ENCODE measurements at places on chromosomes 6 and 20. TPM values are rescaled to one million over a fixed set of nuclear protein-coding genes. Genes with fewer than 3 reads are reported as not detected.

- no peak for DNase-seq
Observed at GRCh38 chr20:41228858-41229257, 88.7 kb downstream of the ZHX3 start.

DNA sequence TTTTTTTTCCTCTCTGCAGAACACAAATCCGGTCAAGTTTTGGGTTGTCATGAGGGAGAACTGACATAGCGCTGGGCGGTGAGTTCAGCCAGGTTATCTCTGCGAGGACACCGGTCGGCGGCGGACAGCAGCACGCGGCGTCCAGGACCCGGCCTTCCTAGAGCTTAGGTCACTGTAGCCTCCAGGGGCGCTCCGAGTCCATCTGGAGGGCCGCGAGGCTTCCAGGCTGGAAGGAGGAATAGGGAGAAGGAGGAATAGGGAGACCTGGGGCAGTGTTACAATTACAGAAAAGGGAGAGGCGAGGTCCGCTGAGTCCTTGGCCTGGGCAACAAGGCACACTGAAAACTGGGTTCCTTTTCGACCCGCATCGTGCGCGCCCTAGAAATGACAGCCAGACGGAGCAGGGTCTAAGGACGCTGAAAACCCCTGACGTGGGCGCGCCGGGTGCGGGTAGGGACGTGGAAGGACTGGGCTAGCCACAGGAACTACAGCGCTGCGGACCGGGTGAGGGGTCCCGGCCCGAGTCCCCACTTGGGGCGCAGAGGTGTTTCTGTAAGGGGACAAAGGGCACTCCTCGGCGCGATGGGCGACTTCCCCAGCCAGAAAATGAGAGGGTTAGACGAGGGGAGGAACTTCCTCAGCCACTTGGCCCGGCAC, 536 bp upstream of the FNDC1 start:
- DNase-seq = no peak

DNA sequence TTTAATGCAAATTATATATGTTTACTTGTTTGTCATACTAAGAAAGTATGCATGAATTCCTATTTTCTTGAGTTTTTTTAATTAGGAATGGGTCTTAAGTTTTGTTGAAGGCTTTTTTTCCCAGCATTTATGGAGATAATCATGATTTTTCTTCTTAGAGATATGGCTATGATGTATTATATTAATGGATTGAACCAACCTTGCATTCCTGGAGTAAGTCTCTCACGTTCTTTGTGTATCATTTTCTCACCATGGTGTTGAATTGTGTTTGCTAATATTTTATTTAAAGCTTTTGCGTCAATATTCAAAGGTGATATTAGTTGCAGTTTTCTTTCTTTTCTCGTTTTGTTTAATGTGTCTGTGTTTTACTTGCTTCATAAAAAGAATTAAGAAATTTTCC, 48.4 kb upstream of the SLC35D3 start:
- DNase-seq = no peak

- peak; percentile 98 for DNase-seq
Observed at GRCh38 chr6:159761873-159762680, at the start of gene ACAT2. TSS of gene ACAT2 (plus strand) at chr6:159762045. CDS start at chr6:159762088, 43 bp downstream.

DNA sequence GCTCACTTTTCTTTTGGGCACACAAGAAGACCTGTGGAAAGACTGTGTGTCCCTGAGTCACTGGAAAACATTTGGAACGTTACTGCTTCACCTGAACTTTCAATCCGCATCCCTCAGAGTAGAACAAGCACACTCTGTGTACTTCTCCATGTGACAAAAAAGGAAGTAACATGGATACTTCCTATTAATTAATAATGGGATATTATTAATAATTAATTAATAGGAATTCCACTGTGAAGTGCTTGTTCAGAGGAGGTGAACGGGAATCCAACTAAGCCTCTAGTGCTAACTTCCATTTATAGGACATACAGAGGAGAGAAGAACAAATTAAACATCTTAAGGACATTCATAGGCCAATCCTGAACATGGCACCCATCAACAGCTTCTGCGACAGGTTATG, 407.8 kb downstream of the SYNE1 start:
- no peak for DNase-seq

DNA sequence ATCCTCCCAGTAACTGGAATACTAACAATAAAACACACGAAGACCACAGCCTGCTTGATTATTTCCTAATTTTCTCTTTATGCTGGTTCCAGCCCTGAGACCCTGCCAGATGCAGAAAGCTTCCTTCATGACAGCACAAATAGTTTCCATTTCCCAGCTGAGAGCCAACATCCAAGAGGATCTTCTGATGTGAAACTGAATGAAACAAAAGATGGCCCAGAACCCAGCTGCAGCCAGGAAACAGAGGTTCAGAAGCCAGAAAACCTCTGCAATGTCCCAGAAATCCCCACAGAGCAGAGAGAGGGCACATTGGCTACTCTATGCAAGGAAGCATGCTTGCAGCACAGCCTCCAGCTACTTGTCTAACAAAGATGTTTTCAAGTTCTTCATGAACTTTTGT, 61.8 kb upstream of the PLEKHG1 start:
- no peak for DNase-seq

DNA sequence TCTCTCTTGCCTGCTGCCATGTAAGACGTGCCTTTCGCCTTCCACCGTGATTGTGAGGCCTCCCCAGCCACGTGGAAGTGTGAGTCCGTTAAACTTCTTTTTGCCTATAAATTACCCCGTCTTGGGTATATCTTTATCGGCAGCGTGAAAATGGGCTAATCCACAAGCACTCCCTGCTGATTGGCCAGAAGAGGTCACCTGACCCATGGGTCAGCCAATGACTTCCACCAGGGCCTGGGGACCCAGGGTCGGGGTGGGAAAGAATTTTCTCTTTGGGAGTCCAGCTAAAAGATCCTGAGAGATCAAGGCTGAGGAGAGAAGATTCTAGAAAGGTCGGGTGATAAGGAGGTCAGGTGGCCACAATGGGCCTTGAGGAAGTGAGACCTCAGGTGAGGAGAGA, 17.1 kb downstream of the ZBP1 start:
- DNase-seq = no peak

DNA sequence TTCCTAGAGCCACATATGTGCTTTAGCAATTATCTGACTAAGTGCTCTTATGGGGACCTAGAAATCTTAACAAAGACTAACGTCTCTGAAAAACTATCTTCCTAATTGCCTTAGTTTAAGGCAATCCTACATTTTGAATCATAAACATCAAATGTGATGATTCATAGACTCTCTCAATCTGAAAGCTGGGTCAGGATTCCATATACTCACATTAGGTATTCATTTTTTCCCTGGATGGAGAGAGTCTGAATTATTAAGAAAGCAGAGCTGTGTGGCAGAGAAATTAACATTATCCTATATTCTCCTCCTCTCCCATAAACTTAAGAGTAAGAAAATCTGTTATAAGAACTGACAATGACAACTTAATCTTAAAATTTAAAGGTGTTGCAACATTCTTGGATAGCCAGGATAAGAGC, 1.6 kb upstream of the PRL start:
- no peak for DNase-seq

DNA sequence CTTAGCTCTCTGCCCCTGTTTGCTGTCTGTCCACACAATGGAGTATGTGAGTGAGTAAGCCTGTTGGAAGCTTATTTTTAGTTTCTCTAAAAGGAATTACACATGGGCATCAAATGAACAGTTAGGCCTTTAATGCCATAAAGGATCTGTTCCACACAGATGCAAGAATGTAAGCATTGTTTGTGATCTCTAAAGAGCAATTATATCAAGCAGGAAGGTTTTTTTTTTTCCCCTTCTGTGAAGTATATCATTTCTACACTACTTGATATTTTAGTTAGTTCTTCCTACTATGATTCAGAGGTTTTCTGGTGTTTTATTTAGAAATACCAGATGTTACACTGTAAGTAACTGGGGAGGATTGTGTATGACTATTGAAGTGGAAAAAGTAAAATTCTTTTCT, 627.5 kb downstream of the COL12A1 start:
- no peak for DNase-seq

GRCh38 chr6:41066867-41067304, 5.3 kb downstream of the OARD1 start:
- peak; percentile 69 for DNase-seq

DNA sequence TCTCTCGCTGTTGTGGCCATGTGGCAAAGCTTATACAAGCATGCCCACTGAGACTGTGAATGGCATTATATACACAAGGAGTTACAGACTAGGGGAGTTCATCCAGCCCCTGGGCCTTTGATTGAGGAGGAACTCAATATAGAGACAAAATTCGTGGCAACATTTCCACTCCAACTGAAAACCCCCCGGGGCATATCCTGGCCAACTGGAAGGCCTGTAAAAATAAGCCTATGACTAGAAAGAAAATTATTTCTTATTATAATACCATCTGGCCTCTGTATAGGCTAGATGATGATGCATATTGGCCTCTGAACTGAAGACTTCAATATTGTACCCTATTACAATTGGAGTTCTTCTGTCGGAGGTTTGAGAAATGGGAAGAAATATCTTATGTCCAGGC, 175.5 kb upstream of the GJE1 start:
- DNase-seq = no peak

GRCh38 chr20:13930281-13930680, 60.1 kb downstream of the SEL1L2 start:
- no peak for DNase-seq

DNA sequence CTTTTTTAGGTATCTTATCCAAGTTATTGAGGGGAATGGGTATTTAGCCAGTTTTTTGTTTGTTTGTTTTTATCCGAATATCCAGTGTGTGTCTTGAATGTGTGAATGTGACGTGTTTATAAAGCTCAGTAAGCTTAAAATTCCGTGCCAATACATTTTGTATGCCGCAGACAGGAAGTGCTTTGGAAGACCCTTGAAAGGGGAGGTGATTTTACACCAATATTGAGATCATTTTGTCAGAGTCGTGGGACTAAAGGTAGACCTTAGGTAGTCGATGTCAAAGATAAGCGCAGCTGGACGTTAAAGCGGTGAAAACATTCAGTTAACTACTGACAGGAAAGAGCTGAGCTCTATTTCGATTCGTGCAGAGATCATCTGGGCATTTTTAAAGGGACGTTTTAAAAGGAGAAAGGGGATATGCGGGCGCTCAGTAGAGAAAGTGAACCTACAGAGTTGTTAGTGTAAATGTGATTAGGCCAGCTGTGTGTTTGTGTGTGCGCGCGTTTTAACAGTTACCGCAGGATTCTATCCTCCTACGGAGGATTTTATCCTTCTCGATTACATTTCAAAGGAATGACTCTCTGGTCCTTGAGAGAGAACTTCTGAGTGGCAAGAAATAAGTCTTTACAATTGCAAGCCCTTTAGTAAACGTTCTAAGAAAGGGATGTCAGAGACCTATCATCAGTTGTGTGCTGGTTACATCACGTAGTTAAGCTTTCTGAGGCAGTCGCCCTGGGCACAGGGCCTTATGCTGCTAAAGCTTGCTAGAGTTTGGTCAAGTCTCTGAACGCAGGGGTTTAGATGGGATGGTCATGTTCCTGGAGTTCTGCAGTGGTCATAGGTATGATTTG, 625 bp upstream of the ECHDC1 start:
- no peak for DNase-seq

- no peak for DNase-seq
Observed at GRCh38 chr6:29685718-29686326, 4.9 kb upstream of the ZFP57 start.

DNA sequence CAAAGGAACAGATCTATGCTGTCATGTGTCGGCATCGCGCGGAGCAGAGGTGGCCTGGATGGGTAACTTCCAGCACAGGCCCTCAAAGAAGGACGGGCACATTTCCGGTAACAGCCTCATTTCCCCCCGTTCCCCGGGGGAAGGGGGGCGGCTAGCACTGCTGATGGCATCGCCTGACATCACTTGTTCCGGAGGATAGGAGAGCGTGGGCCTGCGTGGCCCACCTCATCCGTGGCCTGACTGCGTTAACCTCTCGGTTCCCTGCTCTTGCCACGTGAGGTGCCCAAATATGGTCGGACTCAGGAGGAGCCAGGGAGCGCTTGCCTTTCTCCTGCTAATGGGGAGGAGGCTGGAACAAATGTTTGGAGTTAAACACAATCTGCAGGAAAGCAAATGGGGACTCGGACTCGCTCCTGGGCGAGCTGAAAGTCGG, at the start of gene AKAP12:
AKAP12 (plus strand) TSS at position 365 of the 433 bp plus-strand sequence. CDS start 596 bp downstream, outside the sequence.
- DNase-seq = peak; percentile 16

- no peak for DNase-seq
Observed at GRCh38 chr6:11878029-11878428, 99.4 kb upstream of the ADTRP start.

DNA sequence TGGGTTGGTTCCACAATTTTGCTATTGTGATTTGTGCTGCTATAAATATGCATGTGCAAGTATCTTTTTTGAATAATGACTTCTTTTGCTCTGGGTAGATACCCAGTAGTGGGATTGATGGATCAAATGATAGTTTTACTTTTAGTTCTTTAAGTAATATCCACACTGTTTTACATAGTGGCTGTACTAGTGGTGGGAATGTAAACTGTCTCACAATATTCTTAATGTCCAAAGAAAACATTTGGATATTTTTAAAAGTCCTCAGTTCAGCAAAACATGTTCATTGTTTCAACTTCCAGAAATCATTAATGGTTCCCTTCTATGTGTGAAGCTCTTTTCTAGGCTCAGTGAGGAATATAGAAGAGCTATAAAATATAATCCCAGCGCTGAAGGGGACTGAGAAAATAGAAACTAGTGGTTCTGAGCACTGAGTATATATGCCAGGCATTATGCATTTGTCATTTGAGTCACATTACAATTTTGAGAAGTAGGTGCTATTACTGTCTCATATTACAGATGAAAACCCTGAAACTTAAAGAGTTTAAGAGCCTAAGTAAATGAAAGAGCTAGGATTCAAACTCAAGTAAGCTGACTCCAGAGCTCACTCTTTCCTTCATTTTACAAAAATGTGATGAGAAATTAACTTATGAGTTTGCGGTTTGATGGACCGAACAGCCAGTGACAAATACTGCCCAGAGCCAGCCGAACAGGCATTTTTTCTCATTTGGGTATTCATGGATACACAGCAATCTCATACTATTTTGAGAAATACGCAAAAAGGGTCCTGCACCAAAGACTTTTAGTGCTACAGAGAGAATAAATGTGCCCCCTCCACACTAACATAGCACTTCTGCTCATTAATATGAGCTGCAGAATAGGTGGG, 250.1 kb downstream of the TBX18 start:
- DNase-seq = no peak

GRCh38 chr6:169626649-169627048, 75.2 kb downstream of the WDR27 start:
- no peak for DNase-seq

DNA sequence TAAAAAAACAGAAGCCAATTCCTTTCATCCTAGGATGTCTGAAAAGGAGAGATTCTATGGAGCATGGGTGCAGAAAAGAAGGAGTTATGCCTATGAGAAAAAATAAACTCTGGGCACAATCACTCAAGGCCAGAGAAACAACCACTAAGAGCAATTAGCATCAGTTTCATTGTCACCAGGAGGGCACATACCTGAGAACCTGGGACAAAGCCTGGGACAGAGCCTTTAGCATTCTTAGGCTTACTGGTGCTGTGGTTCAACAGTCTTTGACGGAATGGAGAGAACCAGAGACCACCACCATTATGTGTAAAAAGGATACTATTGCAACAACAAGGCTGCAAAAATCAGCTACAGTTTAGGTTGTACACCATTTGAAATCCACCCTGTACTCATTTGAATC, 29.4 kb upstream of the BCKDHB start:
- DNase-seq = no peak

Gene PRIM2
- 6.4 TPM for total RNA-seq

Gene PNPLA1
- 26.7 TPM for total RNA-seq

Gene SUMO4
- 0.25 TPM for total RNA-seq

Gene SNPH
- total RNA-seq = 2.5 TPM

Gene ZSCAN23
- total RNA-seq = not detected

Gene MICB
- total RNA-seq = 0.97 TPM

Gene C20orf144
- not detected for total RNA-seq

Gene ATF6B
- total RNA-seq = 53.3 TPM

Gene ELMO2
- 37.4 TPM for total RNA-seq

Gene TDRD6
- 0.26 TPM for total RNA-seq
